ENCODE measurements at places on chromosomes 16 and 17. TPM values are rescaled to one million over a fixed set of nuclear protein-coding genes. Genes with fewer than 3 reads are reported as not detected.
A peak's percentile ranks its signal among the peaks of the same experiment; 100 is the strongest.

DNA sequence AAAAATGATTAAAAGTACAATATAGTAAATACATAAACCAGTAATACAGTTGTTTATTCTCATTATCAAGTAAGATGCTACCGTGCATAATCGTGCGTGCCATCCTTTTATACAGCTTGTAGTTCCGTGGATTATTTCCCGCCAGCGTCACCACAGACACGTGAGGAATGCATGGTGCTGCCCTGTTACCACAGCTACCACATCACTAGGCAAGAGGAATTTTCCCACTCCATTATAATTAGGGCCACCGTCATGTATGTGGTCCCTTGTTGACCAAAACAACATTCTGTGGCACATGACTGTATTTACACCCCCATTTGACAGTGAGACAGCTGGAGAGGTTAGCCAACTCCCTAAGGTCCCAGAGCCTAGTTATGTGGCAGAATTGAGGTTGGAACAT lies 30.5 kb upstream of the LGALS9 start:
- no peak for DNase-seq

DNA sequence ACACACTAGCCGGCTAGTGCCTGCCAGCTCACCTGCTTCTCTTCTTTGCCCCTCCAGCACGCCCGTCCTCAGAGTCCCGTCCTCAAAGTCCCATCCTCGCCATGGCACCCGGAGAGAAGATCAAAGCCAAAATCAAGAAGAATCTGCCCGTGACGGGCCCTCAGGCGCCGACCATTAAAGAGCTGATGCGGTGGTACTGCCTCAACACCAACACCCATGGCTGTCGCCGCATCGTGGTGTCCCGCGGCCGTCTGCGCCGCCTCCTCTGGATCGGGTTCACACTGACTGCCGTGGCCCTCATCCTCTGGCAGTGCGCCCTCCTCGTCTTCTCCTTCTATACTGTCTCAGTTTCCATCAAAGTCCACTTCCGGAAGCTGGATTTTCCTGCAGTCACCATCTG lies 3.6 kb downstream of the SCNN1G start:
- no peak for DNase-seq

- peak; percentile 74 for DNase-seq
Observed at GRCh38 chr17:80795090-80795580, 196.5 kb upstream of the CHMP6 start.

- no peak for DNase-seq
Observed at GRCh38 chr17:74843352-74843627, 16.4 kb downstream of the GRIN2C start.

- no peak for DNase-seq
Observed at GRCh38 chr17:48187872-48188608, 80.5 kb downstream of the SNX11 start.

GRCh38 chr17:36599546-36600250 lies 1.7 kb upstream of the MRM1 start:
- DNase-seq, result peak; percentile 75

GRCh38 chr16:86982912-86983311 lies 334.3 kb downstream of the C16orf95 start:
- DNase-seq, result no peak

GRCh38 chr16:29139261-29139802 lies 154.5 kb downstream of the LAT start:
- DNase-seq, result no peak

- no peak for DNase-seq
Observed at GRCh38 chr17:2063261-2064146, 8.6 kb downstream of the HIC1 start.

DNA sequence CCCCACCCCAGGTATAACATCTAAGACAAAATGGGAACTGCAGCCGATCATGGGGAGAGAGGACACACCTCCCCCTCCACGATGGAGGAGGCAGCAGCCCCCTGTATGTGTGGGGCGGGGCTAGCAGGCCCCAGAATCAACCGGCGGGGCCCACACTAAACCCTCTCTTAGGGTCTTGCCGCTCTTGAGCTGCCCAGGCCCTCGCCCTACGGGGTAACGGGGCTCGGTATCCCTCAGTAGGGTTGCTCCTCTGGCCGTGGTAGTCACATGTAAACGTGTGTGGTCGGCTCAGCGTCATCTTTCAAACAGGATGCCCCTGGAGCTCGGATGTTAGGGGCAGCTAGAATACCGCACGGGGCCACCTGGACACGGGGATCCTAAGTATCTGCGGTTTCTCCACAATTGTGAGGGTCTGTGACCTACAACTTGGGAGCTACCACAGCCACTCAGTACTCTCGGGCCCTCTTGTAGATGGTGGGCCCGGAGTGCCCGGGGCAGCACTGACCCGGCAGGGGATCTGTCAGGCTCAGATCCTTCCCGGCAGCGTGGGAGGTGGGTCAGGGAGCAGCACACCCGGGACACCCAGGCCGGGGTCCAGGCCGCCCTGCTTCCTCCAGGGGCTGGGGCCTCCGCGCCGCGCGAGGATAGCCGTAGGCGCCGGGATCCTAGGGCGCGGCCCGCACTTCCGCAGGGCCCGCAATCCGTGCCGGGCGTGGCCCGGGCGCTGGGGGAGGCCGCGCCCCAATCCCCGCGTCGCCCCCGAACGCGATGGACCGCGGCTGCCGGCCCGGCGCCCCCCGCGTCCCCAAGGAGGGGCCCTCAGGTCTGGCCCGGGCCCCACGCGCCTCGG lies 781 bp downstream of the ARHGDIA start:
- DNase-seq, result no peak

GRCh38 chr17:78322858-78323455 lies 36.9 kb downstream of the SOCS3 start:
- DNase-seq, result no peak

DNA sequence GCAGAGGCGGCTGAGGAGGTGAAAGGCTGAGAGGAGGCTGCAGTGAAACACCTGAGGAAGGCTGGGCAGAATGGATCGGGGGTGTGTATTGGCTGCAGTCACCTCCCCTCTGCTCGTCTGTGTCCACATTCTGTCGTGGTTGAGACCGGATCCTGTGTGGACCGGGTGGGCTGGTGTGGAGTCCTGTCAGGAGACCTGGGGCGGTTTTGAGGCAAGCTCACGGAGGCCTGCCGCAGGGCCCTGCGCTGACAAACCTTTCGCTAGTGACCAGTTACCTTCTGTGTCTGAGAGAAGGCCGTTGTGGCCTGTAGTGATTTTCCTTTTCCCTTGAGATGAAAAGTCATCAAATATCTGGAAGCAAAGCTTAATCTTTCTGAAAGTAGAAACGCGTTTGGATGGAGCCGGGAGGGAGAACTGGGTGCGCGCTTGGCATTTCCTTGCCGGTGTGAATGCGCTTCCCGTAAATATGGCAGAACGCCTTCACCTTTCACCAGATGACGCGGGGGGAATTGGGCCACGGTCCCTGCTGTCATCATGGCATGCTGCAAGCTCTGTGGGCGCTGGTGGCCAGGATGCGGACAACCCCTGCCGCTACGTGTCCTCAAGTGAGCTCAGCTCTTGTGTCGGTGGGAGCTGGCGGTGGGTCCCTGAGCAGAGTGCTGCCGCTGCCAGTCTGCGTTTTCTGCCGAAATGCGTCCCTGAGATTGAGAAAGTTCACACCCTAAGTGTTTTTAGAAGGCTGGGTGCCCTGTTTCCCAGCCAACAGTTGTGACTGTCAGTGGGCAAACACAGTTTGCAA lies 6.3 kb downstream of the BANP start:
- no peak for DNase-seq

GRCh38 chr16:81790830-81791435 lies 11.8 kb downstream of the PLCG2 start:
- DNase-seq, result no peak

- DNase-seq, result no peak
Observed at GRCh38 chr16:85344502-85345128, 232.3 kb upstream of the CIBAR2 start.

- no peak for DNase-seq
Observed at GRCh38 chr17:2203818-2204217, 99.8 kb downstream of the SMG6 start.

DNA sequence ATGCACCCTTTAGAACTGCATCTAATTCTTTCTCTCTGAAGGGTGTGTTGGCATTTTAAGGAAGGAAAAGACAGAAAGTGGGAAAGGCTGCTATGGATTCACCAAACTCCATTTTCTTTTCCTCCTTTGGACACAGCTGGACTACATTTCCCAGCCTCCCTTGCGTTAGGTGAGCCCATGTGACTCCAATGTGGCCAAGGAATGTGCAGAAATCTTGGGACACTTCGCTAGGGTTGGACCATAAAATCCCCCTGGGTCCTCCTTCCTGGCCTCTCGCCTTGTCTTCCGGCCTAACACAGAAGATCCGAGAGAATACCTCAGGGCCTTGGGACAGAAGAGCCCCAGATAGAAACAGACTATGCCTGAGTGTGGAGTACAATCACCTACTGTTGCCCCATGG lies 56.3 kb downstream of the ABCC12 start:
- DNase-seq, result no peak

DNA sequence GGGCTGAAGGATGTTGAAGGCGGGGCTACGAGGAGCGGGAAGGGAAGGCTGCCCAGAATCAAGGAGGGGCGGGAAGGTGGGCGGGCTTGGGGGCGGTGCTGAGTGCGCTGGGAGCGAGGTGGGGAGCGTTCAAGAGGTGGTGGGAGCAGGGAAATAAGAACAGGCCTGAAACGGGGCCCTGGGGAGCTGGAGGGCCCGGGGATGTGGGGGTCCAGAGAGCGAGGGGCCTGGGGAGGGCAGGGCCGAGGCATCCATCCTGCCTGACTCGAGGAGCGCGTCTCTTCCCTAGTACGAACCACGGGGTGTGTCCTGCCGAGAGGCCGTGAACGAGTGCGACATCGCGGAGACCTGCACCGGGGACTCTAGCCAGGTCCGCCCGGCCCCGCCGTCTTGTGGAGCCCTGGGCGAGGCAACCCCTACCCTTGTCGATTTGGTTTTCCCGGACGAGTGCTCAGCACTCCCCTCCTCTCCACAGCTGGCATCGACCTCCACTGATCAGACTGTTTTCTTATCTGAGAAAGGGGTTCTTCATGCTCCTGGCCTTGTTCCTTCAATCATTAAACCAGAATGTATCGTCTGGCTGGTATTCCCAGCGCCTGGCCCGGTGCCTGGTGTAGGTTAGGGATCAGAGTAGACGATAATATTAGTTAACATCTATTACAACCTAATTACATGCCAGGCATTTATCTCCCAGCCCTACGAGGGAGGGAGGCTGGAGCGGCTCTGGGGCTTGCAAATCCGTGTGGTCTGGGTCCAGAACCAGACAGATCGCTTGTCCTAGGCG lies 17.2 kb downstream of the ADAM11 start:
- DNase-seq, result peak; percentile 90

- DNase-seq, result no peak
Observed at GRCh38 chr17:62745806-62746205, 62.3 kb downstream of the MARCHF10 start.

- DNase-seq, result no peak
Observed at GRCh38 chr16:2044541-2044940, 3.1 kb downstream of the NTHL1 start.

- DNase-seq, result no peak
Observed at GRCh38 chr16:12433691-12434390, 369.8 kb downstream of the CPPED1 start.

DNA sequence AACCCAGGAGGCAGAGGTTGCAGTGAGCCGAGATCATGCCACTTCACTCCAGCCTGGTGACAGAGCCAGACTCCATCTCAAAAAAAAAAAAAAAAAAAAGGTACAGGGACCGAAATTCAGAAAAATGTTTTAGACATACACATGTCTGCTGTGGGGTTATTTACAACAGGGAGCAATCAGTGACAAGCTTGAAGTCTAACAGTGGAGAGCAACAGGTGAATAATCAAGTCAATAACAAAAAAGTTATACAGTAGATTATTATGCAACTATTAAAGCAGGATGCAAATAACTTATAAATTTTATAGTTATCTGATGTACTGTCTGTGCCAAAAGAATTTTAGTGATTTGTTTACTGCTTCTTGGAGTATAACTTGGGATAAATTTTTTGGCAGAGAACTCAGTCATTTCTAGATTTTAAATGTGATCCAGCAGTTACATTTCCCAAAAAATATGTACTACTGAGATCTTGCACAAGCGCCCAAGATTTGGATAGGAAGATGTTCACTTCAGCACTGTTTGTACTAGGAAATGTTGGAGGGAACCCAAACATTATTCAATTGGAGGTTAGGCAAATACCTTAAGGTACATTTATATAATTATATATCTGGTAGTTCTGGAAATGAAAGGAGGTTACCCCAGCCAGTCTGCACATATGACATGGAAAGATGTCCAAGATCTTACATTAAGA lies 34.1 kb downstream of the EEF2K start:
- no peak for DNase-seq

DNA sequence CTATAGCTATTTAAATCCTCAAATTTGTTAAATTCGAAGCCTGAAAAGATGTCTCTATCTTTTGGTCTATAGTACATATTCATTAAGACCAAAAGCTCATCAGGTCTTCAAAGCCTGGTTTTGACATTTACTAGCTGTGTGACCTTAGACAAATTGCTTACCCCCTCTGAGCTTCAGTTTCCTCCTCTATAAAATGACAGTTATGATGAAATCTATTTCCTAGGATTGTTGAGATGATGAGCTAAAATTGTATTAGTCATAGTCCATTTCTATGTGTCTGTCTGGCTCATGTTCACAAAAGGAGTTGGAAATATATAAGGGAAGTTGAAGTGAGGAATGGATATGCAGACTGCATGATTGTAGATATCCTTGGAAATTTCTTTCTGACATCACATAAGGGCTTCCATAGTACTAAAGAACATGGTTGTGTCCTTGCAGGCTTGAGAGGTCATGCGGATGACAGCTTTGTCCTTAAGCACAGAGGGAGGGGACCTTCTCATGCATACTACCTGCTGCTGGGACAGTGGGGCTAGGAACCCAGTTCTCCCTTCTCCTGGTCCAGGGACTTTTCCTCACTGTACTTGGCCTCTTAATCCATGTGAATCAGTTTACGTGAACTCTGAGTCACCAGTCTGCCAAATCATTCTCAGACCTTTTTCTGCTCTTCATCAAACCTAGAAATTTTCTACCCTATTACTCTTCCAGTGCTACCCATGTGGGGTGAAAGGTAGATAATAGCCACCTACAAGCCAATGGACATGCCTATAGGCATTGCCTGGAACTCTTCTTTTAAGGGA lies 487.5 kb upstream of the SALL1 start:
- no peak for DNase-seq

- DNase-seq, result peak; percentile 87
Observed at GRCh38 chr16:55324285-55325079, 479 bp downstream of the IRX6 start.

GRCh38 chr17:79276821-79277220 lies 202.2 kb downstream of the ENGASE start:
- no peak for DNase-seq

Gene PNMT
- total RNA-seq, result 3.8 TPM

Gene RANGRF
- total RNA-seq, result 11.4 TPM

Gene NPIPB9
- 4.6 TPM for total RNA-seq

Gene PPP1R27
- 0.36 TPM for total RNA-seq

Gene SOX15
- 85.1 TPM for total RNA-seq

Gene CIITA
- total RNA-seq, result 20.1 TPM

Gene NPIPA7
- total RNA-seq, result 6.9 TPM

Gene LASP1
- total RNA-seq, result 76.2 TPM

Gene BPTF
- 79.9 TPM for total RNA-seq
